ENCODE measurements at places on chromosomes 5 and 9.

DNA sequence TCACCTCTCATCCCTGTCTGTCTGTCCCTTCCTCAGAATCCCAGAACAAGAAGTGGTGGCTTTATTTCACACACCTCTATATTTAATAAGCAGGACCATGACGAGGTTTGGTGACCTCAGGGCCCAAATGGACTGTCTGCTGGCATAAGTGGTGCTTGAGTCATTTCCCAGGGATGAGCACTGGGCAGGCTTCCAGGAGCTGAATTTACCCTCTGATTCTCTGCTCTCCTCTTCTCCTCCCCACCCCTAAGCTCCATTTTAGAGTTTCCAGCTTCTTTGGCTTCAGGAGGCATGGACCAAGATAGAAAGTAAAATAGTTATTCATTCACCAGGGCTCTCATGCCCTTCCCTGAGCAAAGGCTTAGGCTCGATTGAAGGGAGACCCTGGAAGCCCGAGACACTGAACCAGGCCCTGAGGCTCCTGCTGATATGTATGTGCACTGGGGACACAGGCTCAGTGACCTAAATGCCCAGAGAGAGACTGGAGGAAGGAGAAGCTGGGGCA lies 69.1 kb downstream of the PPARGC1B start:
- DNase-seq = no peak

DNA sequence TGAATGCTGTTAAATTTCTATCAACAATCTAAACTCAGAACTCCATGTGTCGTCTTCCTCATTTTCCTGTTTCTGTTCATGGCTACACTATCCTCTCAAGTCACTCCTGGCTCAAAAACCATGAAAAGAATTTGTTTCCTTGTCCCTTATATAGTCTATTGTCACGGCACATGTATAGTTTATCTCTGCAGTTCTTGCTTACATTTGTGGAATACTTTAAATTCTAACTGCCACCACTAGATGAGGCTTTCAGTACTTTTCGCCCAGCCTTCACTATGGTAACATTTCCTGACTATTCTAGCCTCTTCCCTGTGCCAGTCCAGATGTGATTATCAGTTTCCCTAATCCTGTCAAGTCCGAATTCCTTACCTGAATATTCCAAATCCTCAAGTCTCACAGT lies 34.6 kb downstream of the PKD2L2 start:
- no peak for DNase-seq

DNA sequence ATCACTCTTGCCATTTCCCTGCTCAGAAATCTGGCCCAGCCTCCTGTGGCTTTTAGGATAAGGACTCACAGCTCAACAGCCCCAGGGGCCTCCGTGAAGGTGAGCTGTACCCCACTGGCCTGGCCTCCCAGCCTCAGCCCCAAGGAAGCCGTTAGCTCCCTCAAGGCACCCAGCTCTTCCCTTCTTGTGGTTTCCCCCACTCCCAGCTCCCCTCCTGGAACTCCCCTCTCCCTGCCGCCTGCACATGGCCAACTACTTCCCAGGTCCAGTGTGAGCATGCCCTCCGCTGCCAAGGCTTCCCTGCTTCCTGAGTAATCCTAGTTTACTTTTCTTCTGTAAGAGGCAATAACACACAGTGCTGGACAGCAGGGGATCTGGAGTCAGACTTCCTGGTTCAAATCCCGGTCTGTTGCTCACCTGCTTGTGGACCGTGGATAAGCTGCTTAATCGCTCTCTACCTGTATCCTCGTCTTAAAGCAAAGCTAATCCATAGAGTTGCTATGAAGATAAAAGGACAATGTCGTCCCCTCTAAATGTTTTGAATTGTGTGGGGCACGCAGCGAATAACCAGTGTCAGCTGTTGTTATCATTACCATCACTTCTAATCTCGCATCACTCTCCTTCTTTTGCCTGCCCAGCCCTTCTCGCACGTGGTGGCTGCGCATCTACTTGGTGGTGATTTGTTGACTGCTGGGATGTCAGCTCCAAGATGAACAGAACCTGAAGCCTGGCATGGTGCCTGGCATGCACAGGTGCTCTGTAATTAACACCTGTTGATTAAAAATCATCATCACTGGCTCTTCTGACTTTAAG lies 86.6 kb downstream of the C5orf15 start:
- no peak for DNase-seq

DNA sequence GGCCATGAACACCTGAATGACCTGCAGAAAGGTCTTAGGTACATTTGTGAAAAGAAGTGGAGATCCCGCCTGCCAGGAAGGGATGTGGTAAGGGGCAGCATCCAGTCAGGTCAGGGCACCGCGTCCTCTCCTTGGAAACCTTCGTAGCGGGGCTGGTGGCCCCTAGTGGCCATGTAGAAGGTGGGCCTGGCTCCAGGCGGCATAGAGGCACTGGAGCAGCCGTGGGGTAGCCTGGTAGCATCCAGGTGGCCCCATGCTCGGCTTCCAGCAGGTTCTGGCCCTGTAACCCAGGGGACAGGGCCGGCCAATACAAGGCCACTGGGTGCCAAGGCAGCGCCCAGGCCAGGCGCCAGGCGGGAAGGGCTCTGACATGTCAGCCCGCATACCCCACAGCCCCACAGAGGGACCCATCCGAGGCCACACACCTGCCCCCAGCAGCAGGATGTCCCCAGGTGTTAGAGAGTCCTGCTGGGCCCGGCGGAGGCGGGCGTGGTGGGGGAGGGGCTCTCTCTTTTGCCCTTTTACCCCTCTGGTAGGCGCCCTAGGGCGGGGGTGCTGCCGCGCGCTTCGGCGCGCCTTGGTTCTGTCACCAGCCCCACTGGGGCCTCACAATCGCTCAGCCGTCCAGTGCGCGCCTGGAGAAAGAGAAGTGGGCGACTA lies 58.3 kb upstream of the SPATA31E1 start:
- DNase-seq = no peak

DNA sequence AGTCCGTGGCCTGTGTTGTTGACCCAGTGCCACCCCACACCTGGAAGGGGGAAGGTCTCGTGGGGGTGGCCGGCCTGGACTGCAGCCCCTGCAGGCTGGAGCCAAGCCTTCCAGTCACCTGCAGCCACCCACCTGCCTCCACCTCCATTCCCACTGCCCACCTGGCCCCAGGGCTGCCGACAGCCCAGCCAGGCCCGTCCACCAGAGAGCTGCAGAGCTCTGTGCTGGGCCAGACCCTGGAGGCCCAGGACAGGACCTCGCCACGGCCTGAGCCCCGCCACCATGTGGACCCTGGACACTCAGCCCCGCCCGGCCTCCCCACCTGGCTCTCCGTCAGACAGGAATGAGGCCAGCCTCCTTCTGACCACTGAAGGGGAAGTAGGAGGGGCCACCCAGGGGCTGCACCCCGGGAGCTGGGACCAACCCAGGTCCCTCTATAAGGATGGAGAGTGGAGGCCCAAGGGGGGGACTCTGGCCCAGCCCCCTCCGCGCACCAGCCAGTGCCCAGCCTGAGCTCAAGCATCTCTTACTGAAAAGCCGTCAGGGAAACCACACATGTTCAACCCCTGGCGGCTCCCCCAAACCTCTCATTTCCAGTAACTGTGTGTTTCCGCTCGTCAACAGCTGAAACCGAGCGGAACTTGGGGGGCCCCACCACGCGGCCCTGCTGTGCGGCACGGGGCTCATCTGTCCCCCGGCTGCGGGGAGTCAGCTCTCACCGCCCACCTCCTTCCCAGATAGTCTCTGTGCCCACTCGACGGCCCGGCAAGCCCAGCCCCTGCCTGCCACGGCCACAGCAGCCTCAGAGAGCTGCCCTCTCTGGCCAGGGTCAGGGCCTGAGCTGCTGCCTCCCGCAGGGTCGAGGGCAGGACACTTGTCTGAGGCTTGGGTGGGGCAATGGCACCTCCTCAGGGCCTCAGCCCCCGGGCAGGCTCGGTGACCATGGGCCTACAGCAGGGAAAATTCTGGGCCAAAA lies 12.8 kb downstream of the NOTCH1 start:
- peak; percentile 72 for DNase-seq

GRCh38 chr5:41335596-41336181 lies 122.4 kb upstream of the C6 start:
- DNase-seq = no peak

DNA sequence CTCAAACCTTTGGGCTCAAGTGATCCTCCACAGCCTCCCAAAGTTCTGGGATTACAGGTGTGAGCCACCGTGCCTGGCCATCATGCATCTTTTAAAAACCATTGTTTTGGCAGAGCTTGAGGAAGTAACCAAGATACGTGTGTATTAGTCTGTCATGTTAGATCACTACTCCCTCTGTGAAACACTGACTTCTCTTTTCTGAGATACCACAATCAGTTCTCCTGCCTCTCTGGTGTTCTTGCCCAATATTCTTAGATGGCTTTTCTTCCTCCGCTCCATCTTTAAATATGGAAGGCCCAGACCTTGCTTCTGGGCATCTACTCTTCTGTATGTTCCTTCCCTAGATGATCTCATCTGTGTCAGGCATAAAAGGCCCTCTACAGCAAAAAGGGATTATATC lies 14.2 kb upstream of the CCNB1 start:
- DNase-seq = no peak

DNA sequence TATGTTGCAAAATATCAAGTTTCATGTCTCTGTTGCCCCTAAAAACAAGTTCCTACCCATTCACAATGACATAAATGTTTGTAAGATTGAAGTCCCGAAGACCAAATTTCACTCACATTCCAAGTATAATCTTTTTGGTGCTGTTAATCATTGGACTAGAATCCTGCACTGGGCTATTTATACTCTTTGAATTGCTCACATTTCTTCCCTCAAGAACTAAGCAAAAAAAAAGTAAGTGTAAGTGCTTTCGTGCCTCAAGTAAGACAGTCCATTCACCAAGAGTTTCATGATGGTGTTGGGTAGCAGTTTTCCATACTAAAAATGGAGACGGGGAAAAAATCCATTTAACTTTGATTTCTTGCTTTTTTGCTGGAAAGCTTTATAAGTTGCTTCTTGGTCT lies 242.3 kb downstream of the EBF1 start:
- no peak for DNase-seq

- DNase-seq = no peak
Measured at GRCh38 chr9:79980432-79980831, 408.7 kb downstream of the TLE4 start.

DNA sequence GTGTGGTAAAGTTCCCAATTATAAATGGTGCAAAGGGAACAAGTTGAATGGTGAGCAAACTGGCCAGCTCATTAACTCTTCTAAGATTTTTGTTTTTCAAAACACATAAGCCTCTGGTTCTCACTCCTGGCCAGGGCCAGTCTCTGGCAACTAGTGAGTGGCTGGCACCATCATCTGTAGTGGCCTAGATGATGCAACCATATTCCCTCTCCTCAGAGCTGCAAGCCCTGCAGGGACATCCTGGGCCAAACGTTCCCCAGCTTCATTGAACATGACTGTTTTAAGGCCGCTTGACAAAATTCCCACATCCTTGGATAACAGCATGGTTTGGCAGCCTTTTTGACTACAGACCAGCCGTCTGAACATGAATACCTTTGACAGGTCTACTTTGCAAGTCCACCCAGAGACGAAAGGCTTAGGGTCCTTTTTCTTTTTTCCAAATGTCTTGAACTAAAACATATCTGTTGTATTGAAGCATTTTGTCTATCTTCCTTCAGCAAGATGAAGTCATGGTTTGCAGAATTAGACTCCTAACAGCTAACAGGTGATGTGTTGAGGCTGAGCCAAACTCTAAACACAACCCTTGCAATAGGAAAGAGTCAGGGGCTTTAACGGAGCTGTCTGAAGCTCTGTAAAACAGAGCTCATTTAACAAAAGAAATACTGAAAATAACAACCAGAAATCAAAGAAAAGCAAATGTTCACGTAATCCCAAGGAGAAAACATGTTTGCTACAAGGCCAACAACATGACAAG lies 23.8 kb downstream of the MACROH2A1 start:
- no peak for DNase-seq

DNA sequence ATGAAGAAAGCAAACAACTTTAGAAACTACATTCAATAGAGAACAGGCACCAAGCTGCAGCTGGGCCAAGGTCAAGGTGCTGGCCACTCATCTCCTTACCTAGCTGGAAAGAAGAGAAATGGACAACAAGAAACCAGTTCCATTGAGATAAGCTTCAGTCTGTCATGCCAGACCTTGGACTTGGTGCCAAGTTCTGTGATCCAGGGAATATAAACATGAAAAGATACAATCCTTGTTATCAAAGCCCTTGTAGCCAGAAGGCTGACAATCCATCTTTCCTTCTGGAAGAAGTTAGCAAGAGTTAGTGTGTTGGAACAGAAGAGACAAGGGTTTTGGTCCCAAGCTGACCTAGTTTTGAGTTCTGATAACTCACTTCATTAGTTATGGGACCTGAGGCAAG lies 227.5 kb downstream of the ACTL7B start:
- no peak for DNase-seq

DNA sequence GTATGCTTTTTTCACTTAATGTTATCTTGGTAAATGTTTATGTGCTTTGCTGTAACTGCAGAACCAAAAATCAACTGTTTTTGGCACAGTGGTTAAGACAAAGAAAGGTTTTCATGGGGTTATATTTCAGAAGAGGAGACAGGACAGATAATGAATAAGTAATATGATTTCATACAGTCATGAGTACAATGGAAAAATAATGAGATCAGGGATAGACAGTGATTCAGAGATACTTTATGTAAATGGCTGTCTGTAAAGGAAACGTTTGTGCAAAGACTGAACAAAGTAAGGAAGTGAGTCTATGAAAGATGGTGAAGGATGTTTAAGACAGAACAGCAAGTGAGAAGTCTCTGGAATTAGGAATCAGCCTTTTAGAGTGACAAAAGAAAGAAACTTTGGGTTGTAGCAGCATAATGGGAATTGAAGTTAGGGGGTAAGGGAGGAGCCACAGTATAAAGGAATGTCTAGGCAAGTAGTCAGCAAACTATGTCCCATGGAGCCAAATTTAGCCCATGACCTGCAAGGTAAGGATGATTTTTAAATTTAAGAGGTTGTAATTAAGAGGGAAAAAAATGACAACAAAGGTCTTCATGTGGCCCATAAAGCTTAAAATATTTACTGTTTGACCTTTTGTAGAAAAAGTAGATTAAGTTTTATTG lies 55.0 kb downstream of the TNPO1 start:
- no peak for DNase-seq
